Stimulated activated CD8-positive, alpha-beta memory T cell treated with anti-CD3 and anti-CD28 coated beads, Interleukin-15, amount 100 ng/mL, for 4 hours (primary cell): ENCODE measurements at places on chromosomes 6 and 20.

GRCh38 chr6:26249957-26250697, 114.9 kb upstream of the BTN3A2 start:
- DNase-seq: no peak

DNA sequence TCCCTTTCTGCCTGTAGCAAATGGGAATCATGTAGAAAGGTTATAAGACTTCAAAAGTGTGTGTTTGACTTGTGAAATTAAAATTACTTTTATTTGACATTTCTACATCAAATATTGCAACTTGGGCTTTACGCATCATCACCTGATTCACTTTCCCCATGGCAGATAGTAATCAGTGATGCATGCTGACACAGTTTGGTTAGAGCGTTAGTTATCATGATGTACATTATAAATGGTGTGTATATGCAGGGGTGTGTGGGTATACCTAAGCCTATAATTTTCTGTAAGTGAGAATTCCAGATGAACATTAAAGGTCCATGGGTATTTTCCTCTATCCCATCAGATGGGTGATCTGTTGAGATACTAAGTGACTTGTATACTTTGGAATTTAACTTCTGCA, 141.5 kb downstream of the KLHL32 start:
- no peak for DNase-seq

- no peak for DNase-seq
Observed at GRCh38 chr20:57396984-57397692, 5.9 kb downstream of the RBM38 start.

DNA sequence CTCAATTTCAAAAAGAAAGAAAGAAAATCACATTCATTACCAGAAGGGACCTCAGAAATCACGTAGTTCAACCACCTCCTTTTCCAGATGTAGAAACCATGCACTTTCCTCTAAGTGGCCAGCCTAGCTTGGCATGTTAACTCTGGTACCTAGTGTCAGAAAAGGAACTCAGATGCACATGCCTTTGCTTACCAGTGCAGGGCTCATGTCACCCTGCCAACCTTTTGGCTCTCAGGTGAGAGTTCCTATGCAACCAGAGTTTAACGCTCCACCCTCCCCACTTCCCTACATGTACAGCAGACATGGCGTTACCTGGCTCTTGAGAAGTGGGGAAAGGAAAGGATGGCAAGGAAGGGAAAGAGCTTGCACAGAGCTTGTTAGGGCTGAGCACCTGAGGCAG, 16.3 kb upstream of the IL17F start:
- DNase-seq: no peak

GRCh38 chr20:60664106-60664505, 588.0 kb upstream of the CDH4 start:
- no peak for DNase-seq

DNA sequence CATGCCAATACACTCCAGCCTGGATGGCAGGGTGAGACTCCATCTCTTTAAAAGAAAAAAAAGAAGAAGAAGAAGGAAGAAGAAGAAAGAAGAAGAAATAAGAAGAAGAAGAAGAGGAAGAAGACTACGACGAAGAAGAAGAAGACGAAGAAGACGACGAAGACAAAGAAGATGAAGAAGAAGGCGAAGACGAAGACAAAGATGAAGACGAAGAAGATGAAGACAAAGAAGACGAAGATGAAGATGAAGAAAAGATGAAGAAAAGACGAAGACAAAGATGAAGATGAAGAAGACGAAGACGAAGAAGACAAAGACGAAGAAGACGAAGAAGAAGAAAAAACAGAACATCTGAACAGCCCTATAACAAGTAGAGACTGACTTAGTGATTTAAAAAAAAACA, 33.0 kb downstream of the TRPC4AP start:
- no peak for DNase-seq

GRCh38 chr6:187210-187861, 105.0 kb upstream of the DUSP22 start:
- DNase-seq: no peak

DNA sequence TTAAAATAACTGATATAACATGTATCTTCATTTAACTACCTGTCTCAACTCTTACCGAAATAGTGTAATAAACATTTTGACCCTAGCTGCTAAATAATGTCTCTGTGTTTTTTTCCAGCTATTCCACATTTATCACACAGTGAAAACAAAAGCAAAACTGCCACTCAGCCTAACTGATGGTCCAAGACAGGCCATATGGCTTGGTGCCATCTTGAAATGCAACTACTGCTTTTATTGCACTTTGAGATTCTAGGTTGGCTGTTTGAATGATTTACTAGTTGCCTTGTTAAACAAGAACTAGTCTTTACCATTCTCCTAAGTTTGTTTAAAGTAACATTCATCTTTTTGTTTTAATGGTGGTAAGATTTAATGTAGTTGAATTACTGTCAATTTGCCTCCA, 739.8 kb downstream of the TFAP2A start:
- no peak for DNase-seq

DNA sequence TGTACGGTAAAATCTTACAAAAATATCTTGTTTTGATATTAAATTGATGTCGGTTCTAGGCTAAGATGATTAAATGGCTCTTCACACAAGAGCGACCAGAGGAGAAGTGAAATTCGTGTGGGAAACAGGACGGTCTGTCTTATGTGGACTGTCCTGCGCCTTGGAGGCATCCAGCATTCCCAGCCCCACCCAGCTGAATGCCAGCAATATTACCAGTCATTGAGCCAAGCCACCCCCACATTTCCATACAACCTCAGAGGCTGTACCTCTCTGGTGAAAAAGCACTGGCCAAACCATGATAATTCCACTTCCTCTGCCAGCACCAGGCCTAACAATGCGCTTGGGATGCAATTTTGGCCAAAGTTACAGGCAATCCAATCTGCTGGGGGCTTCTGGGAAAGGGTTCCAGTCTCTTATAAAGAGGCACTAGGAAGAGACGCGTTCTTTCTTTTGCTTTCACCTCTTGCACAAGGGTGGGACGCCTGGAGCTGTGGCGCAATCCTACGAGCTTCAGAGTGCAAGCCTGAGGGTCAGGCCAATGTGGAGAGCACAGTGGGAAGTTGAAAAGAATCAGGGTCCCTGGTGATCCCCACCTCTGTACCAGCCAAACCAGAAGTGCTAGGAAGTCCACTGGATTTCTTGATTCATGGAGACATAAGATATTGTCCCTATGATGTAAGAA, 213.1 kb downstream of the PREX1 start:
- no peak for DNase-seq

DNA sequence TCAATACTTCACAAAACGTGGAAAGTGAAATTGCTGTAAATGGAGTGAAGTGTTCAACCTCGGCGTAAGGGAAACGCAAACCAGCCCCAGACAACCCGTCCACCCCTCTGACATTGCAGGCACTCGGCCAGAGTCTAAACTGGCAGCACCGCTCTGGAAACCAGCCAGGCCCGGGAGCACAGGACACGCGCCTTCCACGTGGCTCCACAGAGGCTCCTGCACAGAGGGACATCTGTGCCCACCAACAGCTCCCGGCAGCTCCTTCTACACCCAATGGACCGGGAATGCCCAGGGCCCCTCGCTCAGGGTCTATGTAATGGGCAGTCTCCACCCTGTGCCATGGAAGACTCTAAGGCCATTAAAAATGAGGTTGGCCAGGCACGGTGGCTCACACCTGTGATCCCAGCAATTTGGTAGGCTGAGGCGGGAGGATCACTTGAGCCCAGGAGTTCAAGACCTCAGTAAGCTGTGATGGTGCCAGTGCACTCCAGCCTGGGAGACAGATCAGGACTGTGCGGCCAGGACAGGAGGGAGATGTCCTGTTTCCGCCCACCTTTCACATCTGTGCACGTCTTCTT, 3.4 kb upstream of the HELZ2 start:
- no peak for DNase-seq

GRCh38 chr6:7446619-7447325, 57.2 kb downstream of the RIOK1 start:
- no peak for DNase-seq

GRCh38 chr6:56046576-56046975, 171.2 kb upstream of the BMP5 start:
- no peak for DNase-seq

DNA sequence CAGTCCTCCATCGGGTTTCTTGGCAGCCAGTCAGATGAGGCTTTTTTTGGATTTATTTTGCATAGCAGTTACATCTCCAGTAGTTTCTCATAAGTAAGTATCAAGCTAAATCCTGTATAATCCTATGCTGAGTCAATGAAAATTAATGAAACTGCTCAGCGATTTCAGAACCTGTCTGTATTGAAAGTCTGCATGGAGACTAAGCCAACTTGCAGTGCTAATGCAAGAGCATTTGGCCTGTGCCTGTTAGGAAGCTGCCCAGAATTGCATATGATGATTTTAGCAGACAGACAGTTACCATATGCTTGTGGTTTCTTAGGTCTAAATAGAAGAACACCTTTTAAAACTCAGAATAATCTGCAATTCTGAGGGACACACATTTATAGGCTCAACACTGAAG, 25.2 kb upstream of the LRRN4 start:
- no peak for DNase-seq

DNA sequence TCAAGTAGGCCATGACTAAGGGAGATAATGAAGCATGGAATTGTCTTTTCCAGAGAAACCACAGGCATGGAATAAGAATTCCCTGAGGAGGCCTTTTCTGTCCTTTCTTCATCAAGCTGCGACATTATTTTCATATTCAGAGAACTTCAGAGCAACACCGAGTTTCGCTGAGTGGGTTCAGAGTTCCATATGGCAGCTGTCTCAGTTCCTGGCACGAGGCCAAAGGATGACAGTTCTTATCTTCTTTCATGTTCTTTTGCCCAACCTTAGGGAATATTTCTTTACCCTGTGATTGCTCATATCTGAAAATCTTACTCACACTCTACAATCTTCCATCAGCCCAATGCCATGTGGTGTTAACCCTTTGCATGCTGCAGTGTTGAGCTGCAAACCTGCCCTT, 135.3 kb upstream of the BMP2 start:
- DNase-seq: no peak

DNA sequence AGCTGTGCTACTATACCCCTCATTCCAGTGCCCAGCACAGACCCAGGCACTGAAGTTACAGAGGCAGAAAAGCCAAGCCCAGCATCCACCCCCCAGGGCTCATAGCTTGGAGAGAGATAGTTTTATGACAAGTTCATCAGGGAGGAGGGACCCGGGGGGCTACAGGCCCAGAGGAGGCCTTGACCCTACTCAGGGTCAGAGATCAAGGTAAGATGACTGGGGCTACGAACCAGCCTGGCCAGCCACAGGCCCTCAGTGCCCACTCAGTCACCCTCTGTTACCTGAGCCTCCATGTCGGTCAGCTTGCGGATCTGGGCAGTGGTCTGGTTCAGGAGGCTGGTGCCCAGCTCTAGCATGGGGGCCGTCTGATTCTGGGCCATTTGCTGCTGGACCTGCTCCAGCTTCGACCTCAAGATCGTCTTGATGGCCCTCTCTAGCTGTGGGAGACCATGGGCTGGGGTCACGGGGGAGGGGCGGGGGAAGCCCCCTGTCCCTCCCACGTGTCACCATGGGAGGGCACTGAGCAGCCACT, 26.1 kb downstream of the ANGPT4 start:
- DNase-seq: no peak
